Foreskin keratinocyte (primary cell): ENCODE measurements at places on chromosomes 4 and X. TPM values are rescaled to one million over a fixed set of nuclear protein-coding genes. Genes with fewer than 3 reads are reported as not detected.
A peak's percentile ranks its signal among the peaks of the same experiment; 100 is the strongest.

The GYPE gene
- total RNA-seq, result not detected in 2 replicates

The ZNF157 gene
- total RNA-seq, result 0.14 and 0.24 TPM in 2 replicates

GRCh38 chrX:74353984-74354383, 50.0 kb downstream of the ZCCHC13 start:
- no peak for DNase-seq

- DNase-seq, result peak; percentile 84
These were observed 192.9 kb upstream of the RBPJ start for GRCh38 chr4:26127851-26128337.

- peak; percentile 44 for DNase-seq
These were observed 49.8 kb downstream of the TBCK start for GRCh38 chr4:106266201-106266600.

The ZC4H2 gene
- total RNA-seq, result 4.2 and 4.6 TPM in 2 replicates

- DNase-seq, result no peak
These were observed 1.4 kb downstream of the ADGRA3 start for GRCh38 chr4:22514481-22514880.

DNA sequence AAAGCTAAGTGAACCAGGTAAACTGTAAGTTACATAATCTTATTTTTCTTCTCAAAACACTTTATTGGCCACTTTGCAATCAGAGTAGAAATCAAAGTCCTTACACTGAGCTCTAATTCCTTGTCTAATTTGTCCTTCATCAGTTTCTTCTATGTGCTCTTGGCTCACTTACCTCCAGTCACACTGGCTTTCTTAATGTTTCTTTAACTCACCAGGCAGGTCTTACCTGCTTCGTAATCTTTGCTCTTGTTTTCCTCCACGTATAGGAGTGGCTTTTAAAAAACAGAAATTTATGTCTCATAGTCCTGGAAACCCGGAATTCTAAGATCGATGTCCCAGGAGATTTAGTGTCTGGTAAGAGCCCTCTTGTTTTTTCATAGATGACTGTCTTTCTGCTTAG, 1462.1 kb downstream of the FSTL5 start:
- no peak for DNase-seq

- DNase-seq, result no peak
These were observed 209.7 kb downstream of the LRBA start for GRCh38 chr4:150805183-150806025.

The ITIH6 gene
- total RNA-seq, result not detected in 2 replicates

DNA sequence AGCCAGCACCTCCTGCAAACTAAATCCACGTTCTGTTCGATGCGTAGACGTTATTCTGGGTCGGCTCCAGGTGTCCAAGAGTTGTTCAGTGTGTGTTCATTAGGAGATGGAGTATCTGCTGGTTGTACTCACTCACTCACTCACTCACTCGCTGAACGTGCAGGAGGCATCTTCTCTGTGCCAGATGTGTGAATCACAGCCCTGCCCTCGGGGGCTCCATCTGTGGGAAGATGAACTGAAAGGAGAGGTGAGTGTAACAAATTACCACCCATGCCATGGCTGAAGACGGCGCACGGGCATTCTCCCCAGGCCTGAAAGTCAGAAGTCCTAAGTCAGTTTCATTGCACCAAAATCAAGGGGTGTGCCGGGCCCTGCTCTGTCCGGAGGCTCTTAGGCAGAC, 16.1 kb downstream of the NSG1 start:
- DNase-seq, result peak; percentile 90
